ENCODE measurements at places on chromosomes 4 and X.

- DNase-seq = no peak
These were observed 27.6 kb downstream of the SMIM20 start for GRCh38 chr4:25941457-25942221.

DNA sequence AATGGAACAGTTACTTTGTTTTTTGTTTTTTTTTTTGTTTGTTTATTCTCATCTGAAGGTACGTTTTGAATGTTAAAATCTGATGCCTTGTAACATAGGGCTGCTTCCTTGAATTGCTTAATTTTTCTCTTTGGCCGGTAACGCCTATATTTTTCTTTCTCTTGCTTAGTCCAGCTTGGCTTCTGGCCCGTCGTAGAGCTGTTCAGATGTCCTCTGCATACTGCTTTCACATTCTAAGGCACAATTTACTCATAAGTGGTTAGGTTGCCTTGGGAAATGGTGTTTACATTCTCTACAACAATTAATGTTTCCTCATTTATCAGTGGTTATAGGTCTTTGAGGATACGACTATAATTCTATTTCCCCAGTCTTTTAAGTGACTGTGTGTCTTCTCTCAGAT is 7.9 kb downstream of the NONO start:
- DNase-seq = no peak

DNA sequence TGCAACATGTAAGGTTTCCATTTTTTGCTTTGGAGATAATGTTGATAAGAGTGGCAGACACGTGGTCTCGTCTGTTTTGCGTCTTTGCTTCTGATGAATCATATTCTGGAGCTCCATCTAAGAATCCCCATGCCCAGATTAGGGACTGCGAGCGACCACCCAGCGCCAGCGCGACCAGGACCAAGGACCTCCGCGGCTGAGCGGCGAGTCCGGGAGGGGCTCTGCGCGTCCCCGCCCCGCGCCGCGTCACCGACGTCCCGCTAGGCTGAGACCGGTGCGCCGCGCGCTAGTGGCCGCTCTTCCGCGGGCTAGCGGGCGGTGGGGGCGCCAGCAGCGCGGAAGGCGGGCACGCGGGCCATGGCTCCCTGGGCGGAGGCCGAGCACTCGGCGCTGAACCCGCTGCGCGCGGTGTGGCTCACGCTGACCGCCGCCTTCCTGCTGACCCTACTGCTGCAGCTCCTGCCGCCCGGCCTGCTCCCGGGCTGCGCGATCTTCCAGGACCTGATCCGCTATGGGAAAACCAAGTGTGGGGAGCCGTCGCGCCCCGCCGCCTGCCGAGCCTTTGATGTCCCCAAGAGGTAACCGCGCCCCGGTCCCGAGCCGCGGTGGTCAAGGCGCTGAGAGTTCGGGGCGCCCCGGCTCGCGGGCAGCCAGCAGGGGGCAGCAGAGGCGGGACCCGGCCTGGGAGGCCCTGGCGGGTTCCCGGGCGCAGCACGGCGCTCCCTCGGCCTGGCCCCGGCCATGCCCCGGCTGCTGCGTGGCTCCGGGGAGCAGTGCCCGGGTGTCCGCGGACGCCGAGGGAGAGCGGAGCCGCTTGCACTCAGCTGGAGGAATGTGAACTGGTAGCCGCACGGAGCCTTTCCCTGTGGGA is at the start of gene SRD5A3:
TSS of gene SRD5A3 (plus strand) at position 263 of the 871 bp plus-strand sequence. CDS start at position 358, 95 bp downstream.
- peak; percentile 62 for DNase-seq

- no peak for DNase-seq
These were observed 144.2 kb upstream of the GEMIN8 start for GRCh38 chrX:14173873-14174272.

DNA sequence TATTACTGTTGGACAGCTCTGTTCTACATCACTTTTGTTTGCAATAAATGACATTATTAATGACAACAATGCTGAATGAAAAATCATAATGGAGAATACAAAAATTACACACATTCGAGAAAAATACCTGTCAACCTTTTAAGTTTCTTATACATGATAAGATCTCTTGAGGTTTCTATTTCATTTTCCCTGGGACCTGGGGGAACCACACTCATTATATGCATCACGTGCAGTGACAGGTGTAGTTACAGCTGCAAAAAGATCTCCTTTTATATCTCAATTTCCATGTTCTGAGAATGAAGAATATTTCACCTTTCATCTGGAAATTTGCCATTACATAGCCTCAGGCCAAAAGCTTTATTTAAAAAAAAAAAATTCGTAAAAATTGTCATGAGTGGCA is 1347.0 kb upstream of the AGA start:
- no peak for DNase-seq

DNA sequence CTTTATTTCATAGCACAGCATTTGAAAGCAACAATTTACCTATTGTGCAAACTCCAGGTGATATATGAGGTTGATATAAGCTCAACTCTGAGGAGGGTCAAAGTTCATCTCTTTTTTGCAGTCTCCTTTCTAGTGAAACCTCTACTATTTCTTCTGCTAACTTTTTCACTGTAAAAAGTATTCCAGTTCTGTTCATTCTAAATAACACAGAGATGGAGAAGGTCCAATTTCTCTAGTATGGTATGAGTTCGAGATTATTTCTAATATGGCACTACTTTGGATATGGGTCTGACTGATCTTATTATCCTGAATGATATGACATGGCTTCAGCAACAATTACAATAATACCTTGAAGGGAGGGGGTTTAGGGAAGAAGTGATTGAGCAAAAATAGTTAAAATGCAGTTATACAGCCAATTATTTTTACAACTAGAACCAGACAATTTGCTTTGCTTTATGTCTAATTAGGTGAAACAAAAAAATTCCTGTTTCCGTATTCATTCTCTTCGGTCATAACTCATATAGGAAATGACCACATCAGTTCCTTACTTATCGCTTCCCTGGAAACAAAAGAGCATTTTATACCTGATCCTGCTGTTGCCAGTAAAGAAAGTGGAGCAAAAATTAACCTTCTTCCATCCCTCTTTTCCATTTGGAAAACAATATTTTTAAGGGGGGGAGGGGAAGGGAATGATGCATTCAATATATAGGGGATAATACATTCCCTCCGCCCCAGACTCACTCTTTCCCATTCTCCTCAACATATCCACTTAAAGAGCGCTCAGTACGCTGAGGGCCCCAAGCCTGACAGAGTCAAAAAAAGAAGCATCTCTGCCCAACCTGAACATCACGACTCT is 1.0 kb downstream of the TBC1D9 start:
- DNase-seq = no peak

DNA sequence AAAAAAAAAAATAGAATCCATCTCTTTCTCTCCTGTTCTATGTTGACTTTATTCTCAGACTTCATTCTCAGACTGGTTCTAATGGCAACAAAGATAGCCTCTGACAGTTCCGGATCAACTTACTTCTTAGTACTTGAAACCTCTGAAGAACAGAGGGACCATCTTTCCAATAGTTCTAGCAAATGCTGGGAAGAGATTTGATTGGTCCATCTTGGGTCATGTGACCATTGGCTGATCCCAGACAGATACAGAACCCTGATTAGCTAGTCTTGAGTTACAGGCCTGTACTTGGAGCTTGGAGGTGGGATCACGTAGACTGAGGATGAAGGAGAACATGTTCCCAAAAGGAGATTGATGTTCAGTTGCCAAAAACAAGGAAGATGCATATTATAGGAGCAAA is 66.9 kb upstream of the STIM2 start:
- DNase-seq = no peak

DNA sequence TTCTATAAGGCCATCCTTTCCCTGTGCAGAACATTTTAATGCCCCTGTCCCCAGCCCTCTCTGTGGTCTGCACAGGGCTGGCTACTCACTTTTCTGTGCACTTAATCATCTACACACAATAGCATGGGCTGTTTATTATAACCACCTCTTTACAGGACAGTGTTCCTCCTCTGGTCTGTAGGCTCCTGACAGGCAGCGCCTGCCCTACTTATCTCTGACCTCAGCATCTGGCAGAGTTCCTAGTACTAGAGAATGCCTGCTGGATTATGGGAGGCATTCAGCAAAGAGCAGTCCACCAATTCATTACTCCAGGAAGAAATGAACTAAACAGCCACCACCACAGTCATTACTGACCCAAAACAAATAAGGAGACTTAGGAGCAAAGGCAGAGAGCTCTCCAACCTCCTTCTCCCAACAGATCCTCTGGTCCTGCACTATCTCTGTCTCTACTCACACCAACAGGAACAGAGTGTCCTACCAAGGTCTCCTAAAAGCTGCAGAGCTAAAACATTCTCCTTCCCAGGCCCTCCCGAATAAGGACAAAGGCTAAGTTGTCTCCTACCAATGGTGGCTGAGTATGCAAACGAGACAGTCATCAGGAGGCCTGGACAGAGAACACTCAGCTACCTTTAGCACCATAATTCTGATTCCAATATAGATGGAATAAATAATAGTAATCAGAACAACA is 279.2 kb downstream of the QDPR start:
- no peak for DNase-seq

DNA sequence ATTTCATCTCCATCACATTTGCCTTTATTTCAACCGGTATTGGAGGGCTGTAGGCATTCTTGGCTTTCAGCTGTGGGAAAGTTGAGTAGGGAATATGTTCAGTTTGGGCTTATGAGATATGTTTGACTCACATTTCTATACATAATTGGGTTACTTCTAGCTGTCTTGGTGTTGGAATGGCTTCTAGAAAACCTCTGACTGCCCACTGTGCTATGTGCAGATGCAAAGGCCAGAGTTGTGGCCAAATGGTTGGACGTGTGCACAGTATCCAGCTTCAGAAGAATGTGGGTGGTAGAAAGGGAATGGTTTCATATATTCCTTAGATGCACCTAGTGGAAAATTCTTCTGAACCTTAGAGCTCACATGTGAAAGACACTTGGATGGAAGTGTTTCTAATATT is 92.6 kb upstream of the H2AZ1 start:
- no peak for DNase-seq
